ENCODE measurements at places on chromosomes 6 and 20.

GRCh38 chr6:120918137-120918536, 416.1 kb downstream of the TBC1D32 start:
- no peak for DNase-seq

DNA sequence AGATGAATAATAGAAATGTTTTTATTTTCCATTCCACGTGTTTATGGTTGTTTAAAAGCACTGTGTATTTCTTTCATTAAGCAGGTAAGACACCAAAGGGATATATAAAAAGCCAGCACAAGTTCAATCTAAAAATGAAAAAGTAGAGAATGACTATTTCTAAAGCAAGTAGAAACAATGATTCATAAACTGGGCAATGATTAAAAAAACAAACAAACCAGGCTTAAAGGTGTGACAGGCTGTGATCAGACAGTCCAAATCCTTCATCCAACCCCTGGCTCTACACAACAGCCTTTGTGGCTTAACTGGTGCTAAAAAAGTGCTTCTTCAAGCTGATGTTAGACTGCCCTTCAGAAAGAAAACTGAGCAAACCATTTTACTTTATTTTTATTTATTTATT, 45.7 kb upstream of the TSHZ2 start:
- DNase-seq: no peak

- no peak for DNase-seq
Measured at GRCh38 chr6:67073938-67074337, 1366.9 kb upstream of the EYS start.

GRCh38 chr6:108944707-108945680, 96.8 kb downstream of the ARMC2 start:
- DNase-seq: no peak

- no peak for DNase-seq
Measured at GRCh38 chr6:154567695-154568220, 57.3 kb upstream of the CNKSR3 start.

- DNase-seq: no peak
Measured at GRCh38 chr6:11606332-11606731, 68.8 kb downstream of the TMEM170B start.

DNA sequence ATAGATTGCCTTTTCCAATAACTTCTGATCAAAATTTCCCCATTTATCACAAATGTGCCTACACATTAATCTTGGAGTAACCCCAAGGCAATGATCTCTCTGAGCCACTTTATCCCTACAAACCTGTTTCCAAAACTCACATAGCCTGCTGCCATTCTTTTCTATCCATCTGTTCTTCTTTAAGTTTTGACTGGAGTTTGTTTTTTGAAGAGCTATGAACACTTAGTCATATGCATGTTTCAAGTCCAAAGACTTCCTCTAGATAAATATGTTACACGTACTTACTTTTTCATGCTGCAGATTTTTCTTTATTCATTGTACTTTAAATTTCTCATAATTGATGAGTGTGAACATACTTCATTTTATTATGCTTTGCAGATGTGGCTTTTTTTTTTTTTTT, 488.9 kb upstream of the CITED2 start:
- DNase-seq: no peak

DNA sequence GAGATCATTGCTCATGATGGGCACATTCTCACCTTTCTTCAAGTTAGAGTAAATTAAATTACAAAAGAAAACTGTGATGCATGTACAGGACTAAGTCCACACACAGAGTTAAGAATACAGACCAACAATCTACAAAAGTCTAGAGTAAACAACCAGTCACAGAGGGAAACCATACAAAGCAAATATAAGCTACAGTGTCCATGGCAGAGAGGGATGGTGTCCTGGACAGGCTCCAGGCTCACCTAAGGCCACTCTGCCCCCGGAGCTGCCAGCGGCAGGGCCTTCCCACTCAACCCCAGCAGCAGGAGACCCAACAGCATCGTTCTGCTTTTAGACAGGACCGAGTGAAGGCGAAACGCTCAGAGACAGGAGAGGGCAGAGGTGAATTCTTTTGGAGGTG, 16.0 kb downstream of the PDE10A start:
- no peak for DNase-seq

DNA sequence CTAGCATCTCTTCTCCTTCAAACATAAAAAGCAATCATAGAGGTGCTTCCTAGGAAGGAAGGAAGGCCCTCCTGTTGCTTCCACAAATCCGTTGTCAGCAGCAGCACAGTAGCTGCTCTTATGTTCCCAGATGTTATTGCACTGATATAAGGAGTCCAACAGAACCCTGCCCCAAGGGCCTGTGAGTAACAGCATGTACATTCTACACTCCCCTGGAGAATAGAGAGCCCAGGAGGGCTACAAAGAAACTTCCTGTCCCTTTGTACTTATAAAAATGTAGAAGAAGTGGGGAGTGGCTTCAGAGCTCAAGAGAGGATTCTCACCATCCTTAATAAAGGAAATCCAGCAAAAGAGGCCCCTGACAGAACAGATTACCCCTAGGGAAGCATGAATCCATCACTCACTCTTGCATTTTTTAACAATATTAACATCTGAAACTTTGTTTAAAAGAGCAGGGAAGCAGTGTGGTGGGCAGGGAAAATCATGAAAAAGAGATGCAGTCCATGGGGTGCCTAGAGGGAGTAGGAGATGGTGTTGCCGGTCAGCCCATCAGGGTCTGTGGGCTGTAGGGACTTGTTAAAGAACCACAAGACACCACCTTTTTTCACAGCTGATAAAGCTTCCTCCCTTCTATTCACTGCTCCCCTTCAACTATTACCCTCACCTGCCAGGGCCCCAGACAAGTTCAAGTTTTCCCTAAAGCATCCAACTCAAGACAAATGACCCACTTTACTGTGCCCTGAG, 104.5 kb upstream of the ADGRF1 start:
- DNase-seq: no peak

DNA sequence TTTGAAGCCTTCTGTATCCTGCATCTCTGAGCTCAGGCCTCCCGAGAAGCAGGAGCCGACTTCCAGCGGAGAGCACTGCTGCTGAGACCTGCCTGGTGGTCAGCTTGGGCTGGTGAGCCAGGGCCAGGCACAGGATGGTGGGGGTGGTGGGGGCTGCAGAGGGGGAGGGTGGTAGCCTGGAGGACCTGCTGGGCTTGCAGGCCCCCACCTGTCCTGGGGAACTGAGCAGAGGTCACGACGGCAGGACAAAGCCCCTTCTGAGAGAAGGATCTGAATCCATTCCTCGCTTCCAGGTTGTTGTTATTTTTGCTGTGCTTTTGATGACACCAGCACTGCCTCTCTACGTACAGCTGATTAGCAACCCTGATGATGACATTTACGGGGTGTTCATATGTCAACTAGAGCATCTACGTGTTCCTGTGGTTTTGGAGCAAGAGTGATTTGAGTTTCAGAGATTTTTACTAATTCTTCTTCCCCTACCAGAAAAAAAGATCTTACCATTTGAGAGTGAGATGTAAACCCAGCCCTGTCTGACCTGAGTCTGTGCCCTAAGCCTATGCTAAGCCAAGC, 35.7 kb upstream of the CD93 start:
- no peak for DNase-seq

DNA sequence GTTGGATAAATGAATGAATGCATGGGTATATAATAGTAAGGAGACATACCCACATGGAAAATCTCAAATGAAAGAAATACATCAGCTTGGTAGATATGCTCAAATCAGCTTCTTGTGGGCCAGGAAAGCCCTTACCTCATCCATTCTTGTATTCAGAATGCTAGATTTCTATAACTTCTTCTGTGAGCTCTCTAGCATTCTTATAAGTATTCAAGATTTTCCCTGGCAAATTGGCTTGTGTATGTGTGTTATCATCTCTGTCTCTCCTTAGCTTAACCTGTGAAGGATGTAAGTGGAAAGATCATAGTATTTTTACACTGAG, 100.8 kb downstream of the OR2B2 start:
- DNase-seq: no peak

DNA sequence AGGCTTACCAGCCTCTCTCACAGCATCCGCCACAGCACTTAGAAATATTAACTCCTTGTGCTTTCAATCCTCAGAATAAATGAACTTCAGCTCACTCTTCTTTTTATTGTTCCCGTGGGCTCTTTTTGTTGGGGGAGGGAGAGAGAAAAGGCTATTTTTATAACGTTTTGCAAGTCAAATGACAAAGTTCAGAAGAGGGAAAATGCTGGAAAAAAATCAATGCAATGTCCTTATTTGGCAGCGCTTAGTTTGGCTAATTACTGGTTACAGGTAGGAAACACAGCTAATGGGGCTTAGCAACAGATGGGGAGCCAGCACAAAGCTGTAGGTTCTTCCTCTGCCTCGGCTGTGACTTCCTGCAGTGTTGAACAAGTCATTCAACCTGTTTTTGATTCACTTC, 1067.0 kb upstream of the MAP3K7 start:
- DNase-seq: no peak

DNA sequence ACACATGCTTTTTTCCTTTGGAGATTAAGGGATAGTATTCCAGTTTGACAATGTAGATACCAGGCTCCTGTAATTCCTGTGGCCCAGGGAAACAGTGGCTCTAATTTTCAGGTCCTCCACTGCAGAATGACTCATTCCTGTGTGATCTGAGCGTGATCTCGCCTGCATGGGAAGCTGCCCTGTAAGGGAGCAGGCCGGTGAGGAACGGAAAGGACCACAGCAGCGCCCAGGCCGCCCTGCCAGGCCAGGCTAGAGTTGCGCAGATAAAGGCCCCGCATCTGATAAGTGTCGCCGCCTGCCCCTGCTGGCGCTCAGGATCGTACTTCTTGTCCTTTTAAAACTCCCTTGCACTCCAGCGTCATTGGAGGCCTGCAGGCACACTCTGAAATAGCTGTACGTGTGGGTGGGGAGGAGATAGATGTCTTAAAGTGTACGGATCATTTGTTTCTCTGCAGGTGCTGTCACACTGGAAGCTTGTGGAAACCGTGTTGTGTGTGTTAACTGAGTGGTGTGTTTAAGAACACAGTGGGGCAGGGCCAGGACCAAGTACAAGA, 60.7 kb downstream of the SYNJ2 start:
- DNase-seq: no peak

DNA sequence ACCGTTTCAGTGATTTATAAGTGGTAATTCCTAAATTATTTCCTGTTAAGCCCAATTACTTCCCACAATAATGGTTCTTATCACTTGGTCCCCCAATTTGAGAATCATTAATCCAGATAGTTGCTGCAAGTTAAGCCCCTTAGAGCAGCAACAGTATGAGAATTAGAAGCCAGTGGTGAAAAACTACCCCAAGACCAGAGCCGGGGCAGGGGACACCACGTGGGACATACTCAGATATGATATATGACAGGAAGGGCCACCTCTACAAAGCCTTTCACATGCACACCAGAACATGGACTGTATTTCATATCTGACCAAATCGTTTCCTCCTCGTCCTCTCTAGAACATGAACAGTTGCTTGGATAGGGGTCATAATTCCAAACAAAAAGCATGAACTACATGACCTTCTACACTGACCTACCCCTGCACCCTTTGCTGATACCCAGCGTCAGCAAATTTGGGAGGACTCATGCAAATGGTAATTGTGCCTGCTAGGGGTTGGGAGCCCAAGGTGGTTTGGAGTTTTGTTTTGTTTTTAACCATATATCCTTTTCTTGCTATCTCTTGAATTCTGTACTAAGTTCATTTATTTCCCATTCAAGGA, 3.9 kb downstream of the JAG1 start:
- DNase-seq: no peak

DNA sequence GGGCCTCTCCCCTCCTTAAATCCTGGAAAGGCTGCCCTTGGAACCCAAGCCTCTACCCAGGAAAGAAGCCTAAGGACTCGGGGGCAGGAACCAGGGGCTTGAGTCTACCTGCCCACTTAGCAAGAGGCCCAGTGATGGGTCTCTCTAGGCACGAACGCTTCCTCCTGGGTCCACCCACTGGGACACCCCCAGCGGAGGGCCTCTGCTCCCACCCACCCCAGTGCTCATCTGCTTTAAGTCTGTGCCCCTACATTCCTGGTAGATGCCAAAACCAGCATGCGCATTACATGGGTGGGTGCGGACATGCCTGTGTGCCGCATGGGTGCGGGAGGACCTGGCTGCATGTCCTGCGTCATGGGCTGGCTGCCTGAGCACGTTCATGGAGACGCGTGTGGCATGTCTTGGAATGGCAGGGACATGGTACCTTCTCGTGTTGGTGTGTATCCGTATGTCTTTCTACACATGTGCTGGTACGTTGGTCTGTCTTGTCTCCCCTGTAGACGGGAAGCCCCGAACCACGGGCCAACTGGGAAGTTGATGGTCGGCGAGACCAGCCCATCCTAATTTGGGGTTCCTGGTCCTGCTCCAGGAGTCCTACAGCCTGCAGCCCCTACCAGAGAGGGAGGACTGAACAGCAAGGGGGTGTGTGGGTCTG, 29.3 kb downstream of the SNPH start:
- no peak for DNase-seq

- no peak for DNase-seq
Measured at GRCh38 chr20:39176457-39176856, 214.3 kb downstream of the DHX35 start.

DNA sequence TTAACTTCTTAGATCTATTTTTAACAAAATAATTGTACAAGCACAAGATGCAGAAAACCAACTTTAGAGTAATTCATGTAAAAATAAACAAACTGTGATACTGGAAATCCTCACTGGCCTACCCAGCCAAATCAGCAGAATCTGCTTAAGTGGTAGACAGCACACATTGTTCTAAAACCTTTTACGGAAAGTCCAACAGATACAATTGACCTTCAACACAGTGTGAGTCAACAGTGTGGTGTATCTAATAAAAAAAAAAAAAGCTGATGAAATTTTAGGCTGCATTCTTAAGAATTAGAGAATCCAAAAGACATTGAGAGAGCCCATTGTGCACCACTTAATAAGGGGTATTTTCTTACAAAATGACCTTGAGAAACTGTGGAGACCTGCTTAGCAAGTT, 174.5 kb downstream of the COL21A1 start:
- DNase-seq: no peak

GRCh38 chr6:39192736-39193135, 36.5 kb downstream of the KCNK5 start:
- no peak for DNase-seq

- DNase-seq: no peak
Measured at GRCh38 chr6:105779110-105779509, 307.0 kb upstream of the PRDM1 start.

- DNase-seq: no peak
Measured at GRCh38 chr6:74937936-74938335, 267.9 kb downstream of the COL12A1 start.

DNA sequence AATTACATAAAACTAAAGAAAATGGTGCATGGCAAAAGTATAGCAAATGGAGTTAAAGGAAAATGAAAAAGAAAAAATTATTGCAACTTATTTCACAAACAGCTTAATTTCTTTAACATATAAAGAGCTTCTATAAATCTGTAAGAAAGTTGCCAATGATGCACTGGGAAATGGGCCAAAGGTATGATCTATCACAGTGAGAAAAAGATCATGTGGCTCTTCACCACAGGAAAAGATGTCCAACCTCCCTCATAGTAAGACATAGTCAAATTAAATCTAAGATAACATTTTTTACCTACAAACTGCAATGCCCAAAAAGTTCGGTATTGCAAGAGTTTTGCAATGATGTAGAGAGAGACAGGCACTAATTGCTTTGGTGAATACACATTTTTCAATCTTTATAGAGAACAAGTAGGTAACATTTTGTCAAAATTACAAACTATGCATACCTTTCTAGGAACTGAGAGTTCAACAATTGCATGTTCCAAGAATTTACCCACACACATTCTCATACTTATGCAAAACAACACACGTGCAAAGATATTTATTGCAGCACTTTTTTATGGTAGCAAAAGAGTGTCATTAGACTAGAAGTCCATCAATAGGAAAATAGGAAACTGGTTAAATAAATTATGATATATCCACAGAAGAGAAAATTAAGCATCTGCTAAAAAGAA, 372.6 kb downstream of the QKI start:
- no peak for DNase-seq
